SW480 (cell line): ENCODE measurements at places on chromosomes 2 and 18.

GRCh38 chr2:108316461-108317258 lies 28.0 kb downstream of the SULT1C2 start:
- DNase-seq = peak; percentile 44

- no peak for DNase-seq
Observed at GRCh38 chr2:18005411-18005810, 126.9 kb downstream of the KCNS3 start.

GRCh38 chr18:59219672-59220163 lies at the start of gene GRP:
Gene GRP, plus strand, starts transcription at chr18:59220158. Its CDS starts 108 bp downstream, at chr18:59220266.
- no peak for DNase-seq

DNA sequence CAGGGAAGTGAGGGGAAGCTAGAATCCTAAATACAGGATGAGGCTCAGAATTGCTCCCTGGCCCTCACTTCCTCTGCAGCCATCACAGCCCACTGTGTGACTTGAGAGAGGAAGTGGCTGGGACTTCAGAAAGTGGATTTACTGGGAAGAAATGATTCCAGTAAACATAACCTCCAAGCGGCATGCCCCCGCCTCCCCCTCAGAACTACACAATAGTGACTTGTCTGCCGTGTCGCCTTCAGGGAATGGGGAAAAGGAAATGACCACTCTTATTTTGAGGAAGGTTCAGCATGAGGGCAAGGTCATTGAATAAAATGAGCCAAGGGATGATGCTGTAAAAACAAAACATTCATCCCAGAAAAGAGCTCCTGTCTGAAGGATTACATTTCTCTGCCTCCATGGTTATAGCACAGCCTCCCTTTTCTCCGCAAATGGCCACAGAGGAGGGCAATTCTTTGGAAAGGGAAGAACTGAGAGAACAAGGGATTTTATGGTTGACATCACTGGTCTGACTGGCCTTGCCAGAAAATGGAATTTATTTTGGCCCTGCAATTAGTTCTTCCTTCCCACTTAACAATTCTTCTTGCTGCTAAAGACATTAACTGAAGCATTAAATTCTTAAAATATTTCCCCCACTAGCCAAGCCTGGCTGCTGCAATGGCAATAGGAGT lies 78.9 kb upstream of the DAPL1 start:
- no peak for DNase-seq

DNA sequence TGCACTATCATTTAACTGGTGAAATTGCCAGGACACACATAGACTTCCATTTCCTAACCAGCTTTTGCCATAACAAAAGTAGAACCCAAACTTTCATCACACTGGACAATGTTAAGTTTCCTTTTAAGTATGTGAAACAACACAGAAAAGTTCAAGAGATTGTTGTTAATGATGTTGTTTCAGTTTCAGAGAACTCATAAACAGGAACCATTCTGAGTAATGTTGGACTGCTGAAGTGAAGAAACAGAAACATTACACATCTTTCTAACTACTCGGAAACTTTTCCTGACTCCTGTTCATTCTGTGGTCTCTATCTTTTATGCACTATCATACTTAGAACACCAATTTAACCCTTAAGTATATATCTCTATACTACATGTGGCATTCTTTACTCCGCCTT lies 179.2 kb downstream of the RIT2 start:
- DNase-seq = no peak

- DNase-seq = no peak
Observed at GRCh38 chr2:6966446-6966940, 49.3 kb downstream of the RNF144A start.

DNA sequence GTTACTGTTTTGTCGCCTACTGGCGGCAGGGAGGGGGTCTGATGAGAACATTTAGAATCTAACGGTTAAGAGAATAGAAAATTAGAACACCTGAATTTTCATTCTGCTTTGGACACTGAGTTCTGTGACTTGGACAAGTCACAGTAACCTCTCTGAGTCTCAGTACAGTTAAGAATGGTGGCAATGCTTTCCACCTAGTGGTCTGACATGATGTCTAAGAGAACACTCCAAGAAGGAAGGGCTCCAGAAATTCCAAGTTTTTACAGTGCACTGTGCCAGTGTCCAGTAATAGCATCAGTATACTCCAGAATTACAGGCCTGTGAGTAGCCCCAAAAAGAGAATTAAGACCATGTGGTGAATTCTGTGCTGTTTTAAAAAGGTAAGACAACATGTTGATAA lies 174.1 kb upstream of the ZFP36L2 start:
- no peak for DNase-seq

DNA sequence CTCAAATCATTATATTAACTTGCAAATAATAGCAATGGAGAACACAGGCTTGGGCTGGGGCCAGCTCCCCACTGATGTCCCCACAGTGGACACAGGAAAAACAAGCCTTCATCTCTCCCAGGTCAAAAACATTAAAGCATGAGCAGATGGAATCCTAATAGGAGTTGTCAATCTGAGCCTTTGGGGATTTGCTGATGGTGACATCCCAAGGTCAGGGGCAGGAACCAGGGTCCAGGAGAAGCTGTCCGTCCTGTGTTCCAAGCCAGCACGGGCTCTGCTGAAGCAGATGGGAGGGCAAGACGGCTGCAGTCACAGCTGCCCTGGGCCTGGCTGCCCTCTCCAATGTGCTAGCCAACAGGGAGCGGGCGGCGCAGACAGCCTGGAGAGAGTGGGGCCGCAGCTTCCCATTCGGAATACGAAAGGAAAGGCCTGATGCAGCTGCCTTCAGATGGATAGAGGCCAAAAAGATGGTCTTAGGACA lies 135.5 kb downstream of the NDUFA10 start:
- no peak for DNase-seq

DNA sequence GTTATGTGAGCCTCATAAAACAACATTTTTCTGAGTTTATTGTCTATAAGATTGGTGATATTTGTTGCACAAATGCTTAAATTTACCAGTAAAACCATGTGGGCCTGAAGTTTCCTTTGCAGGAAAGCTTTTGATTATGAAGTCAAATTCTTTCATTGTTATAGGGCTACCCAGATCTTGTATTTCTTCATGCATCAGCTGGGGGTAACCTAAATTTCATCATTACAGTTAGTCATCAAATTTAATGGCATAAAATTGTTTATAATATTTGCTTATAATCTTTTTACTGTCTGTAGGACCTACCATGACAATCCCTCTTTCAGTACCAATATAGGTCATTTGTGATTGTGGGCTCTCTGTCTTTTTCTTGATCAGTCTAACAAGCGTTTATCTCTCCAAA lies 47.8 kb downstream of the SMAD2 start:
- DNase-seq = no peak

- DNase-seq = no peak
Observed at GRCh38 chr2:232126301-232127099, 165.0 kb downstream of the DIS3L2 start.

GRCh38 chr18:21277578-21277977 lies 35.5 kb downstream of the GREB1L start:
- no peak for DNase-seq

DNA sequence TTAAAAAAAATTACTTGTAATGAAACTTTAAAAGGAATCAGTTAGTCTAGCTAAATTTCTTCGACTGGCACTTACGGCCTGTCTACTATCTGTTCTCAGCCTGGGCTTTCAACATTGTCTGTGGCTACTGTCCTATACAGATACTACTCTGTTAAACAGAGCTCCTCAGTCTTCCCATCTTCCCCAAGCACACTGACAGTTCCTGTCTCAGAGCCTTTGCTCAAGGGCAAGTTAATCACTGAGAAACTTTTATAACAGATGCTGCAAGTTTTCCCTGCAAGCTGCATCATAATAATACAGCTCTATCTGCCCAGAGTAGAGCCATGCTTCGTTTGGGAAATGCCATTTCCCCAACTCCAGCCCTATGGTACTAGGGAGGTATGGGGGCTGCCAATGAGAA lies 11.3 kb upstream of the YPEL5 start:
- no peak for DNase-seq

DNA sequence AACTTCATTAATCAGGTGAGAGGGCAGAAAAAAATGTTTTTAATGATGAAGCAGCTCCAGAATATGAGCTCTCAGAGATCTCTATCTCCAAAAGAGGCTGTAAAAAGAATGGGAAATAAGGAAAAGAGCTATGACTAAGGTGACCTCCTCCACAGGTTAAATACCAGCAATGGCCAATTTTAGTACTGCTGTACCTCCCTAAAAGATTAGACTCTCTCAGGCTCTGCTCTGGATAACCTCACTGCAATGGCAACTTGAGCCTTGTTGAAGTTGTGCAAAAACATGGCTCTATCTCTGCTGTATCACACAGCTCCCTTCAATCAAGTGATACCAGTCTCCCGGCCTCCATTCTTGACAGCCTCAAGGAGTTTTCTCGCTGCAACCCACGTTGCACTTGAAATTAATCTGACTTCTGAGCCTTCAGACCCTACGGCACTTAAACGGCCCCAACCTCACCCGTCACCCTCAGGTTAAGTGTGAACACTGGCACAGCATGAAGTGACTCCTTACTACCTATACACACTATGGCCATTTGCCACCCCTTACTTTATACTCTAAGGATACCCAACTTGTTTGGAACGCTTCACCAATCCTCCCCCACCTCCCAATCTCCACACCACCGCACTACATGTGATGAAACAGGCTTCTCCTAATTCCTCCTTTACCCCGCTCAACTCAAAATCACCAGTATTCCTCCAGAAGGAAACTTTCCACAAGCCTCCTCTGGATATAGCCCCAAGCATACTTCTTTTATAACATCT lies 36.3 kb downstream of the SMAD2 start:
- no peak for DNase-seq

- no peak for DNase-seq
Observed at GRCh38 chr18:32048507-32049091, 30.0 kb downstream of the RNF125 start.

GRCh38 chr18:55830544-55830943 lies 242.6 kb upstream of the TCF4 start:
- no peak for DNase-seq

DNA sequence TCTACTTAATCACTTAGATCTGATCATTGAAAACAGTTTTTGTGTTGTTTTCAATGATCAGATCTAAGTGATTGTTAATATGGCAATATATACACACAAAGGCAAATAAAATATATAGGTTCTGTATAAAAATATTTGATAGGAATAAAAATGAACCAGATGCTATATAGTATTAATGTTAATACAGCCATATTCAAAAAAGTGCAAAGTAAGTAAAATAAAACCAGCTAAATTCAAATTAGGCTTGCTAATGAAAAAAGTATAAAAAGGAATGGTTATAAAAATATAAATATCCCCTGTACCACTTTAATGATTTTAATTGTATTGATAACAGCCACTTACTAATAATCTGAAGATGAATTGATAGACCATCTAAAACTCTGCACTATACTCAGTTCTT lies 38.4 kb downstream of the VPS54 start:
- no peak for DNase-seq

DNA sequence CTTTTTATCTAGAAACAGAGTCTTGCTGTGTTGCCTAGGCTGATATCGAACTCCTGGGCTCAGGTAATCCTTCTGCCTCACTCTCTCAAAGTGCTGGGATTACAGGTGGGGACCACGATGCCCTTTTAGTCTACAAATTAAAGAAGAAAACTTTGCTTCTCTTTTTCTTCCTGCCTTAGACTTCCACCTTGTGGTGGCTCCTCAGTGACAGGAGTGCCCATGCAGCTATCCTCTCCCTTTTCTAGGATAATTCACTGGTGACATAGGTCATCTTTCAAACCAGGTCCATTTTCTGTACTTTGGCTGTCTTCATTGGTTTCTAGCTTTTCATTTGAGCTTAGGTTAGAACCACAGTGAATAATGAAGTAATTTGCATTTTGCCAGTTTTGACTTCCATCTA lies 13.6 kb downstream of the DCAF17 start:
- DNase-seq = no peak

- DNase-seq = peak; percentile 56
Observed at GRCh38 chr2:72745679-72746368, 80.0 kb downstream of the EXOC6B start.

DNA sequence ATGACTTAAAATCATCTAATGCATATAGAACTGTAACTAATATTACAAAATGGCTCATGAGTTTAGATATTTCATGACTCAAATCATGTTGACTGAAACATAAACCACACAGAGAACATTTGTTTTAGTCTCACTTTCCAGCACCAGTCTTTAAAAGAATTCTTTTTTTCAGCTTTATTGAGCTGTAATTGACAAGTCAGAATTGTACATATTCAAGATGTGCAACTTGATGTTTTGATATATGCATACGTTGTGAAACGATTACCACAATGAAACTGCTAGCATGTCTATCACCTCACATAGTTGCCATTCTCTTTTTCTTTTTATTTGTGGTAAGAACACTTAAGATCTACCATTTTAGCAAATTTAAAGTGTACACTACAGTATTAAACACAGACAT lies 25.0 kb upstream of the TMEM178A start:
- no peak for DNase-seq

GRCh38 chr18:9724797-9725585 lies 16.9 kb downstream of the RAB31 start:
- DNase-seq = no peak

DNA sequence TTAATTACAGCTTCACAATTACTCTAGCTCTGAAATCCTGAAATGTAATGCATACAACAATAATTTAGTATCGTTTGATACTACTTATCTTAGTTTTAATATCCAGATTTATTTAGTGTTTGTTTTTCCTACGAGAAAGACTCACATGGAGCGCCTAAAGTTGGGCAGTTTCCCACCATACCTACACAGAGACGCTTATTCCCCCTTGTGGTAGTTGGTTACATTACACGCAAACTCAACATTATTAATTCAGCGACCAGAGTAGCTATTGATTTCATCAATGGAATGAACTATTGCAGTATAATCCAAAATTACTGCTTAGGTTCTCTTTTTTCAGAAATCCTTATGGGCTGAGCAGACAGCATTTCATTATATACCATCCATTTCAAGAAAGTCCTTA lies 164.0 kb upstream of the REG3G start:
- DNase-seq = peak; percentile 23

DNA sequence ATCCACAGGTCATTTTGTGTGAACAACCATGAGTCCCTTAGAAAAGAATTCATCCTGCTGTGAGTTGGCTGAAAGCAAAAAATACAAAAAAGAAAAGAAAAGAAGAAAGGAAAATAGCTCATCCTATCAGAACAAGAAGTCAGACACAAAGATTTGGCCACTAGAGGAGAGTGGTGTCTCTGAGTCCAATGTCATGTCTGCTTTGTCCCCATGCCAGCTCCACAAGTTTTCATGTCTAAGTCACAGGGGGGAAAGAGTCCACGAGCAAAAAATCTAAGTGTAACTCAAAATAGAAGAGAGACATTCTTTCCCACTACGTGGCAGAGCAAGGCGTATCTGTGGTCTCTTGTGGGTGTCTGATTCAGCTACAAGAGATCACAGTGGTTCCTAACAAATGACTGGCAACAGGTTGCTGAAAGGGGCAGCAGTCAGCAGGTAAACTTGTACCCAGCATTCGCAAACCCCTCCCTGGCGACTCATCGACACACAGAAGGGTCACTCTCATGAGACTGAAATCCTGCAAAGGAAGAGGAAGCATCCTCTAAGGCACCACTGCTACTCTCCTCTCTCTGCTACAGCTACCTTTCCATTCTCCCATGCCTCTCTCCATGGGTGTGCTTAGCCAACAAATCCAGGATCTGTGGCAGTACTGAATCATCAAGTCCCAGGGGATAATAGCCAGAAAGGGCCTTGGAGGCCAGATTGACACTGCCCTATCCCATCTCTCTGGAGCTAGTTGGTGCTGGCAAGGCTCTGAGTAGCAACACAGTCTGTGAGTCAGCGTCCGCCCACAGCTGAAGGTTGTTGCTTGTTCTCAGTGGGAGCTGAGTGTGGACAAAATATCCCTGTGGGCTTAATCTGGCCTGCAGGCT lies 123.0 kb upstream of the SLC39A10 start:
- DNase-seq = peak; percentile 60
